ENCODE measurements at places on chromosomes 7 and 10.

- no peak for DNase-seq
Measured at GRCh38 chr10:122258136-122259074, 12.7 kb upstream of the BTBD16 start.

- no peak for DNase-seq
Measured at GRCh38 chr10:97570789-97571471, 1.6 kb upstream of the ANKRD2 start.

DNA sequence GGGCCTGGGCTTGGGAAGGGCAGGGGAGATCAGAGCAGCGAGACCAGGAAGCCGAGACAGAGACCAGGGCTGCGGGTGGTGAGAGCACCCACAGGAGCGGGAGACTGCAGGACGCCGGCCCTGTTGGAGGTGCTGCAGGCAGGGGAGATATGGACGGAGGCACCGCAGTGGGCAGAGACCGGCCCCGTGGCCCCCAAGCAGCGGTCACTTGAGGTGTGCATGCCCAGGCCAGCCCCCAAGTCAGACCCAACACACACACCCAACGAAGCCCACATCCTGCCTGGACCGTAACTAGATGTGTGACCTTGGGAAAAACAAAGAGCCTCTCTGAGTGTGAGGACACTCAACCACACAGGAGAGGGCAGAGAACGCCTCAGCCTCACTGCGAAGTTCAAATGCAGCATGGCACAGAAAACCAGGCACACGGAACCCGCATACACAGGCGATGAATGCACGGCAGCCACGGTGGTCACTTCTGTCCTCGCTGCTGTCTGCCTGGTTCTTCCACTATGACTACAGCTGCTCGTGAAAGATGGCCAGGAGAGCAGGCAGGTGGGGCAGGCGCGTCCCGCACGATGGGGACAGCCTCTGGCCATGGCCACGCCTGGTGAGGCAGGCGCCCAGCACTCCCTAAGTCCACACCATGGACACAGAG is 214.7 kb downstream of the MAD1L1 start:
- DNase-seq, result no peak

DNA sequence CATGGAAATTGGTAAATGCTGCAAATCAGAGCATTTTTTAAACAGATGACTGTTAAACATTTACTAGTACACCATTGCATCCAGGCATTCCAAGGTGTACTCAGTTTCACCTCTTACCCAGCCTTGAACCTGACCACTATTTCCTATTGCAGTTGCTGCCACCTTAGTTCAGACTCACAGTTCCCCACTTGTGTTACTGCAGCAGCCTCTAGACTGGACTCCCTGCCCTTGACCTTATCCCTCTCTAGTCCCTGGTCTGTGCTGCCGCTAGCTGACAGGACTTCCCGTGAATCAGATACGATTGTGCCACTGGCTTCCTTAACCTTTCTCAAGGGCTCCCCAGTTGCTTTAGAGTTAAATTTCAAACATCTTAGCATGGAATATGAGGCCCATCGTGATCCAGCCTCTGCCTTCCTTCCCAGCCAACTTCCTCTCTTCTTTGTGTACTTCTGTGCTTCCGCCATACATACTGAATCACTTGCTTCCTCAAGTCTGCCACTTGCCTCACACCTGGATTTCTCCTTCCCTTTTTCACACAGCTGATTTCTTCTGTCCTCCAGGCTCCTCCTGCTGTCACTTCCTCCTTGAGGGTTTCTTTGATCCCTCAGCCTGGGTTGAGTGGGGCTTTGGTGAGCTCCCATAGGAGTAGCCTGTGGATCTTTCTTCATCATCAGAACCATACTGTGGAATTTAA is 118.7 kb upstream of the GJD4 start:
- DNase-seq, result no peak

- DNase-seq, result no peak
Measured at GRCh38 chr10:93334901-93335327, 147.2 kb downstream of the MYOF start.

DNA sequence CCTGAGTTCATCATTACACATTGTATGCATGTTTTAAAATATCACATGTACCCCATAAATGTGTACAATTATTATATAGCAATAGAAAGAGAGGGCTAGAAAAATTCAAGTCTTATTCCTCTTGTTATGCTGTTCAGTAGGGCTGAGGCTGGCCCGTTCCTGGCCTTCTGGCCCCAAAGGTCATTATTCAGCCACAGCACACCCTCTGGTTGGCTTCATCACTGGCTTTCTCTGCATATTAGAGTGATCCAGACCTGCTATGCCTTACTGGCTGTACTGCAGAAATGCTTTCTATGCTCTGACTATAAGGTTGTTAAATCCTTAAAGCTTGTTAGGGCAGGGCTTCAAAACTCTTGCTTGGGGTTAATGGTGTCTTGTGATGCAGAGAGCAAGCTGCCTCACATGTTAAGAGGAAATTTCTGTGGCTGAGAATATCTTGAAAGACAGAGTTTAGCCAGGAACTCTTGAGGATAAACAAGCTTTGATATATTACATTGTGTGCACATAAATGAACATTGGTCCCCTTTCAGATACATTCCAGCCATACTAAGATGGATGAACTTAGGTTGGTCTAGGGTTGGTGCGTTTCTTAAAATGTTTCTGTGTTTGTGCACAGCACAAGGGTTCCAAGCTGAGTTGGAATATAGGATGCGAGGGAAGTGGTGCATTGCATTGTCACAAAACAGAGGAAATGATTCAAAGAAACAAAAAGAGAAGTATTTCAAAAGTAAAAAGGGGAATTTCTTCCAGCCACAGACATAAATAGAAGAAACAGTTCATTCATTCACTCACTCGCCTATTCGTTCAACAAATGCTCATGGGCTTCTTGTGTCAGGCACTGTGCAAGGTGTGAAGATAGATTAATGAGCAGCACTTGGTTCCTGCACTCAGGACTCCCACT is 61.6 kb upstream of the WDR11 start:
- DNase-seq, result no peak

DNA sequence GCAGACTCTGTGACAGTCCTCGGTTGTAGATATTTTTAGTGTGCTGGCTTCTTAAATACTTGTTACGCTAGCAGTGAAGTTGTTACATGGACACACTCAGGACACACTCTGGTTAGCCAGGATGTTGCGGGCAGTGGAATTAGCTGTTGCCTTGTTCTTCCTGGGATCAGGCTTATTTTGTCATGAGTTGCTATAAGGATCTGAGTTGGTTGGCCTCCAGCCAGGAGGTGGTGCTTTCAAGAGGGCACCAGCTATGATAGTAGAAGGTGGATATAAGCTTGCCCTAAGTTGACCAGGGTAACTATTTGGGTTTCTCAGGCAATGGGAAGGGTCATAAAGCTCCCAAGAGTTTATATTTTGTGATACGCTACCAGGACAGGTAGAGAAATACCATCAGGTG is 150.1 kb upstream of the C1GALT1 start:
- DNase-seq, result no peak

DNA sequence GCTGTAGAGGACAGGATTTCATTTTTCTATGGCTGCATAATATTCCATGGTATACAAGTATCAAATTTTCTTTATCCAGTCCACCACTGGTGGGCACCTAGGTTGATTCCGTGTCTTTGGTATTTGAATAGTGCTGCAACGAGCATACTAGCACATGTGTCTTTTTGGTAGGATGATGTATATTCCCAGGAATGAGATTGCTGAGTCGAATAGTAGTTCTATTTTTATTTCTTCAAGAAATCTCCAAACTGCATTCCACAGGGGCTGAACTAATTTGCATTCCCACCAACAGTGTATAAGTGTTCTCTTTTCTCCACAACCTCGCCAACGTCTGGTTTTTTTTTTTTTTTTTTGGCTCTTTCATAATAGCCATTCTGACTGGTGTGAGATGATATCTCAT is 550.0 kb downstream of the REEP3 start:
- DNase-seq, result no peak

- no peak for DNase-seq
Measured at GRCh38 chr7:139328375-139328774, 12.8 kb upstream of the FMC1 start.

- no peak for DNase-seq
Measured at GRCh38 chr10:22630234-22631174, 83.9 kb downstream of the PIP4K2A start.

GRCh38 chr10:75887992-75888680 is 456.7 kb downstream of the LRMDA start:
- no peak for DNase-seq

- no peak for DNase-seq
Measured at GRCh38 chr7:131028295-131028694, 294.3 kb upstream of the KLF14 start.

GRCh38 chr10:127354992-127355391 is 158.6 kb upstream of the INSYN2A start:
- no peak for DNase-seq

DNA sequence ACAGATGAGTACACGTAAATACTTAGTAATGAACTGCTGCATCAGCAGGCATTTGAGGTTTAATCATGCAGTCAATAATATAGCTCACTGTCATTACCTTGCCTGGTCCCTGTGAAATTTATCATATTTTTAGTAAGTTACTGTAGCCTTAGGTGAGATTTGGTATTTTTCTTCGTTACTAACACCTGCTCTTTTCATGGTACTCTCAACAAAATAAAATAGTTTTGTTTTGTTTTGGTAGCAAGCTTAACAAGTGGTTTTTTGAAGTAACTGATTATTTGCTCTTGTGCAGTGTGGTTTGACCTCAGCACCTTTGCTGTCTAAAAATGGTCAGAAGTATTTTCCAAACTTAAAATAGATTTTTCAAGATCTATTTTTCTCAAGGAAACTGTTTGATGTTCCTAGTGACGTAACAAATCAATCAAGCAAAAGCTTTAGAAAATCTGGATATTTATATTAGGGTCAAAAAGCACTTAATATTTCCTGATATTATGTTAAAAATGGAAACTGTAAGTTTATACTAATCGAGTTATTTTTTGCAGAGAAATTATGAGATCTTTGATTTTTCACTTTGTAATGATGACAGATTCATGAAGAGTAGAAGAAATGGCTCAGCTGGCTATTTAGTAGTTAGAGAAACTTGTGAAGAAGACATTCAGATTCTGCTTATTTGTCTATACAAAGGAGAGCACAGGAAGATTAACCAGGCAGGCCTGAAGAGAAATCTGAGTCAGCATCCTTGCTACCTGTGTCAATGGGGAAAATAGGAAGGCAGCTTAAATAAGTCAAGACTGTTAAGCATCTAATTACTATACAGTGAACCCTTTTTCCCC is 21.0 kb upstream of the RPA3 start:
- DNase-seq, result no peak

DNA sequence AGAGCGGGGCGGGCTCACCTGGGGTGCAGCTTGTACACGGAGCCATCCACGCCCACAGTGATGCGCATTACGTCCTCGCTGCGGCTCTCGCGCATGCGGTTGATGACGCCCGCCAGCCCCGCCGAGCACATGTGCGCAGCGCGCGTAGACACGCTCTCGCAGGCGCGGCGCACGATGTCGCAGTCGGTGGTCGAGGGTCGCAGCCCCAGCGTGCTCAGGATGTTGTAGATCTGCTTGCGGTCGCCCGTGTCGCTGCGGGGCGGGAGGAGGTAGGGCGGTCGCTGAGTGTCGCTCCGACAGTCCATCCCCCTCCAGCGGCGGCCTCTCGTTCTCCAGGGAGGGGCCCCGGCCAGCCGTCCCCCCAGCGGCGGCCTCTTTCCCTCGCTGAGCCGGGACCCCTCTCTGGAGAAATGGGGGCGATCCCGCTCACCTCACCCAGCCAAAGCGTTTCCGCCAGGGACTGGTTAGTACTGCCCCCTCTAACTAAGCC is 4.4 kb upstream of the MYL7 start:
- peak; percentile 79 for DNase-seq

GRCh38 chr10:83023662-83024061 is 1115.6 kb upstream of the GHITM start:
- no peak for DNase-seq

DNA sequence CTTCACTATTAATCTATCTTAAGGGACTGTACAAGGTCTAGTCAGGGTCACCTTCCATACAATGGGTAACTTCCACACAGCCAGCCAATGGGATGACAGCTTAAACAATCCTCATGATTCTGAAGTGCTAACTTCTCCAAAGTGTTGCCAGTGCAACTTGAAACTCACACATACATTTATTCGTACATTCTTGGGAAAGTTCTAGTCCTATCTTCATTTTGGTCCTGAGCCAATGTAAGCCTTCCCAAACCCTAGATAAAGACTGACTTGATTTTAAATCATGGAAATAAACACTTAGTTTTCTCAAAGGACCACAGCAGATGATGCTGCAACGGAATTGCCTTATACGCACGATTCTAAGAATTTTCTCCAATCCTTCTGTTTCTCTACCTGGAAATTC is 117.5 kb upstream of the COL1A2 start:
- no peak for DNase-seq

All from naive thymus-derived CD8-positive, alpha-beta T cell (primary cell).